ENCODE measurements at places on chromosomes 7 and 10.

DNA sequence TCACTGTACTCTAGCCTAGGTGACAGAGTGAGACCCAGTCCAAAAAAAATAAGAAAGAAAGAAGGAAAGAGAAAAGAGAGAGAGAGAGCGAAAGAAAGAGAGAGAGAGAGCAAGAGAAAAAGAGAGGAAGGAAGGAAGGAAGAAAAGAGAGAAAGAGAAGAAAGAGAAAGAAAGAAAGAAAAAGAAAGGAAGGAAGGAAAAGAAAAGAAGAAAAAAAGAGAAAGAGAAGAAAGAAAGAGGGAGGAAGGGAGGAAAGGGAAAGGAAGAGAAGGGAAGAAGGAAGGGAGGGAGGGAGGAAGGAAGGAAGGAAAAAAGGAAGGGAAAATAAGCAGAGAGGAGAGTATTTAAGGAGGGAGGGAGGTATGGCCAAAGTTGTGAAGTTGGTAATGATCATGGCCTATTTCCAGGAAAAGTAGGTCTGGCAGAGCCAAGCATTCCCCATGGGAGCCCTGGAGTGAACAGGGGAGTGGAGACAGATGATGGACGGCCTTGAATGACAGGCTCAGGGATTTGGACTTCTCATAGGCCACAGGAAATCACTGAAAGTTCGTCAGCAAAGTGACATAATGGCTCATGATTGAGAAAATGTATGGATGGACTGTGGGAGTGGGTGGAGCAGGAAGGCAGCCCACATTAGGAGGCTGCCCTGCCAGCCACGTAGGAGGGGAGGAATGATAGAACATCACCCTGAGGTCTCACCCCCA is 44.8 kb upstream of the CUX1 start:
- DNase-seq, result no peak

GRCh38 chr10:46233181-46233580 is 53.6 kb upstream of the ANTXRL start:
- no peak for DNase-seq

- DNase-seq, result no peak
Observed at GRCh38 chr10:106795619-106796018, 368.9 kb downstream of the SORCS1 start.

GRCh38 chr7:80087051-80087770 is 47.4 kb upstream of the GNAI1 start:
- no peak for DNase-seq

GRCh38 chr7:41037691-41038090 is 665.2 kb downstream of the INHBA start:
- DNase-seq, result no peak

GRCh38 chr7:83876593-83876992 is 227.7 kb upstream of the SEMA3E start:
- DNase-seq, result no peak

- DNase-seq, result no peak
Observed at GRCh38 chr10:24571870-24572450, 151.7 kb downstream of the ARHGAP21 start.

GRCh38 chr7:22723181-22723601 is 3.8 kb upstream of the IL6 start:
- DNase-seq, result no peak

GRCh38 chr10:119416855-119417254 is 125.7 kb downstream of the RGS10 start:
- peak; percentile 43 for DNase-seq

- DNase-seq, result no peak
Observed at GRCh38 chr10:92080244-92080643, 156.7 kb downstream of the BTAF1 start.

DNA sequence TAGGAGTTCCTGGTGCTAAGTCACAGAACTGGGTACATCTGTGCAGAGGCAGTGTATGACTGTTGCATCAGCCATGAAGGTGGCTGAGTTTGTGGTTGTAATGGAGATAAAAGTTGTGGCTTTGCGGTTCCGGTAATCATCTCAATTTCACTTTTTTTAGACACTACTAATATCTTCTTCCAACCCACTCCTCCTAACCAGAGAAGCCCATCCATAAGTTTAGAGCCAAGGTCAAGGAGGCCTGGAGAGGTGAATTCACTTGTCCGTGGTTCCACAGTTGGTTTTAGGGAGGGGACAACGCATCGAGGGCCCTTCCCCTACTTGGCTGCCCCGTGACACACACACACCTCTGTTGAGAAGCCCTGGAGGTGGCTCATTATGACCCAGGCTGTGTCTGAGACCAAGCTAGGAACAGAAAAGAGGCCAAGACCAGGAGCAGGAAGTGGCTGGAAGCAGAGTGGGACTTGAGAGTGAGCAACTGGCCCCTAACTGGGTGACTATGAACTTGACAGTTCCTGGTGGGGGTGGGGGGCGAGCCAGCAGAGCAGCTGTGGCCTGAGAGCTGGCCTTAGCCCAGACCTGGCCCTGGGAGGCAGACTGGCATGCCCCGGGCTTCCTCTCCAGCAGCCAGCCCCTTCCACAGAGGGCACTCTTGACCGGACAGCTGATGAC is 66.8 kb upstream of the COL13A1 start:
- DNase-seq, result no peak

GRCh38 chr7:1431634-1432380 is 27.5 kb downstream of the MICALL2 start:
- DNase-seq, result no peak

DNA sequence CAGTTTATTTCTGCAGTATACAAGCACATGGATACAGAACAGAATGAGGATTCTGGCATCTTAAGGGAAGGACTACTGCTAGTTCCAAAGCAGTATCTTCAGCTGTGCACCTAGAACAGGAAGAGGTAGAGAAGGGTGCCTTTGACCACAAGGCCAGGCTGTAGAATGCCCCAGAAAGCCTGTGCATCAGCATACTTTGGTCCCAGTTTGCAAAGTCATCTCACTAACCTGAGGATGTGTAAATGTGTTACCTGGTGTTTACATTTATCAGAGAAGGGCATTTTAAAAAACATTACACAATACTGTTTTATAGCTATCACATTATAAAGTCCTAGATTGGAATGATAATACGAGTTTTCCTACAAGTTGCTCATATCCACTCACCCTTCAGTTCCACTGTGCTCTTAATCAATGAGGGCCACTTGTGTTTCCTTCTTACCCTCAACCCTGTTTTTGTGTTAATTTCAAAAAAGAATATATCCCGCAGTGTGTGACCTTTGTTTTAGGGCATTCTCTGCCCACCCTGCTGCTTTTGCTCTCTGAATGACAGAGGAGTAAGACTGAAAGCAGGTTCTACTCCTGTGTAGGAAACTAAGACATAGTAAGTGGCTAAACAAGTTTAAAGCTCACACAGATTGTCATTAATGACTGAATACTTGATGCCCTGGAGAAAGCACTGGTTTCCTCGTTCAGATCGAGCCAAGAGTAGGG is 3.4 kb downstream of the SLC35G1 start:
- no peak for DNase-seq

DNA sequence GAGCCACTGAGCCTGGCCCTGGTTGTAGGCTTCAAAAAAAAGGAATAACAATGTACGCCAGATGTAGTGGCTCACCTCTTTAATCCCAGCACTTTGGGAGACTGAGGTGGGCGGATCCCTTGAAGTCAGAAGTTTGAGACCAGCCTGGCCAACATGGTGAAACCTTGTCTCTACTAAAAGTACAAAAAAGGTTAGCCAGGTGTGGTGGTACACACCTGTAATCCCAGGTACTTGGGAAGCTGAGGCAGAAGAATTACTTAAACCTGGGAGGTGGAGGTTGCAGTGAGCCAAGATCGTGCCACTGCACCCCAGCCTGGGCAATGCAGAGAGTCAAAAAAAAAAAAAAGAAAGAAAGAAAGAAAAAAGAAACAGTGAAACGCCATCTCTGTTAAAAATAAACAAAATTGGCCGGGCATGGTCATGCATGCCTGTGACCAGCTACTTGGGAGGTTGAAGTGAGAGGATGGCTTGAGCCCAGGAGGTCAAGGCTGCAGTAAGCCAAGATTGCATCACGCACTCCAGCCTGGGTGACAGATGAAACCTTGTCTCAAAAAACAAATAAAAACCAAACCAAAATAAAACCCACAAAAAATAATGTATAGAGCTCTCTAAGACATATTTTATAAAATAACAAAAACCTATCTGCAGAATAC is 4.7 kb upstream of the KLHDC10 start:
- DNase-seq, result no peak

DNA sequence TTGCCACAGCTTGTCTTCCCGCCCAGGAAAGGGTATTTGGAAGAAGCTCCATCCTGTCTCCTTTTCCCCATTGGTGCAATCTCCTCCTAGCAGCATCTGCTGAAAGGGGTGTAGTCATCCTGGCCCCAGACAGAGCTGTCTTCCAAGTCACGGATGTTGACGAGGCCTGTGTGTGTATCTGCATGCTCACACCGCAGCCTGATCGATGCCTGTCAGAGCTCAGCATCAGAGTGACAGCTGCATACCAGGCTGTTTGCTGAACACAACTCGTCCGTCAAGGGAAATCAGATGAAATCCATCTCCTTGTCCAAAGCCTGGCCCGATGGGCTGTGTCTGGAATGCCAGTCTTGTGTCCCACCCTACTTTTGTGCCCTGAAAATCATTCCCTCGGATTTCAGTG is 21.2 kb upstream of the LRRC4 start:
- no peak for DNase-seq

GRCh38 chr7:24979470-24979862 is 512 bp downstream of the OSBPL3 start:
- no peak for DNase-seq

GRCh38 chr7:99379043-99379577 is 4.6 kb downstream of the ARPC1B start:
- no peak for DNase-seq

DNA sequence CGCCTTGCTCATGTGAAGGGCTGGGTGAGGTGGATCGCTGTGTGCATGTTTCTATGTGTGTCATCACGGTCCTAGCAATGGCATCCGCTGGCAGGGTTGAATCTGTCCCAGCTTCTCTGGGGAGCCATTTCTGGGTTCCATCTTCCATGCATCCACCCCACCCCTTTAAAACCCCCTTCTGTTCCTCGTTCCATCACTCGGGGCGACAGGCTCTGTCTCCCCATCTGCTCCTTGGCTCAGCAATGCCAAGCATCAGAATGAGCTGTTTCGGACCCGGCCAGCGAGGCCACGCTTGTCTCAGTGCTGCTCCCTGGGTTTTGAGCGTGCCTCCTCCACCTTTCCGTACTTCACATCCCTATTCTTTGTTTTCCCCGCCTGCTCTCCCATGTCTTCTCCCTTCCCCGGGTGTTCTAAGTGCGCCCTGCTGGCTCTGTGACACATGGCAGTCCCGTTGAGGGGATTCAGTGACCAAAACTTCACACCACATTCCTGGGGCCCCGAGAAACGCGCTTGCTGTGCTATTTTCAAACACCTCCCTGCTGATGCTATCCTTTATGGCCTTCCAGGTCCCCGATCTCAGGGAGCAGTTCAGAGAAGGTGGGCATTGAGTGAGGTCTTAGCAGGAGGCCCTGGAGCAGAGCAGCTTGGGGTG is 554.1 kb upstream of the FOXK1 start:
- DNase-seq, result no peak

GRCh38 chr10:3887885-3888476 is 103.0 kb upstream of the KLF6 start:
- peak; percentile 40 for DNase-seq

- DNase-seq, result no peak
Observed at GRCh38 chr10:128898133-128898915, 568.7 kb upstream of the MGMT start.

GRCh38 chr10:9294865-9295264 is 1240.4 kb downstream of the GATA3 start:
- no peak for DNase-seq

DNA sequence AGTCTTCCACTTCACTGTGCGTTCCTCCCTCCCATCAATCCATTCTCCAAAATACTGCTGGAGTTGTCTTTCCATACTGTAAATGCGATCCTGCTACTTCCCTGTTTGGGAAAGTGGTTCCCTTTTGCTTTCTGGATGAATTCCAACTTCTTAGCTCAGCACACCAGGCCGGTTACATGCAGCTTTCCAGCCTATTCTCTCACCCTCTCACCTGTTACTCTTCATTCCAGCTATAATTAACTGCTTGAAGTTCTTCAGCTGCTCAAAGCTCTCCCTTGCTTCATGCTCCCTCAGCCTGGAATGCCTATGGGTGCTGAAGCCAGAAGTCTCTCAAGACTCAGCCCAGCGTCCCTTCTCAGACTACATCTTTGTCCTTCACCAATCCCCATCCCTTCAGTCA is 6.0 kb upstream of the ZNRF2 start:
- no peak for DNase-seq

GRCh38 chr7:137147338-137147720 is 196.2 kb downstream of the PTN start:
- DNase-seq, result no peak

DNA sequence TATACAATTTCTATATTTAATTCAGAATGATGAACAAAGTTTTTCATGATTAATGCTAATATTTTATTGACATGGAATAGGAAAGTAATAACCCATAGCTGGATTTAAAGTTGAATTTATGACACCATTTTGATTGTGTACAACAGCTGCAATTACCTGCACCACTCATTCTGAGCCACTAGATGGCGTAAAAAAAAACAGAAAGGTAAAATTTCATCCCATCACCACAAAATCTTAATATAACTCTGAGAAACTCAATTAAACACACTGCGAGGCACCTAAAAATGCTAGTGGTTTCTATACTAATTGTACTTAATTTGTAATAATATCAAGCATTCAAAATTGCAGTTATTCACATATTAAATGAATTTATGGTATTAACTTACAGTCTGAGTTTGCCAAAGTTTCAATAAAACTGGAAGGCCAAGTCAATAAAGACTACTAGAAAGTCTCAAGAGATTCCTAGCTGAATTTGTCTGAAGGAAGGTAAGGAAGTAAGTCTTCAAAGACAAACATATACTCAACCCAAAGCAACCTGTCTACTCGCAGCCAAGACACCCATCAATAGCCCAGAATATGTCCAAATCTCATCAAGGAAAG is 182.5 kb downstream of the SKAP2 start:
- no peak for DNase-seq

GRCh38 chr7:117012696-117013095 is 59.4 kb downstream of the ST7 start:
- no peak for DNase-seq

- no peak for DNase-seq
Observed at GRCh38 chr7:157972914-157973313, 614.7 kb downstream of the PTPRN2 start.
